RCC 7860 (cell line): ENCODE measurements at places on chromosomes 12 and 14.

DNA sequence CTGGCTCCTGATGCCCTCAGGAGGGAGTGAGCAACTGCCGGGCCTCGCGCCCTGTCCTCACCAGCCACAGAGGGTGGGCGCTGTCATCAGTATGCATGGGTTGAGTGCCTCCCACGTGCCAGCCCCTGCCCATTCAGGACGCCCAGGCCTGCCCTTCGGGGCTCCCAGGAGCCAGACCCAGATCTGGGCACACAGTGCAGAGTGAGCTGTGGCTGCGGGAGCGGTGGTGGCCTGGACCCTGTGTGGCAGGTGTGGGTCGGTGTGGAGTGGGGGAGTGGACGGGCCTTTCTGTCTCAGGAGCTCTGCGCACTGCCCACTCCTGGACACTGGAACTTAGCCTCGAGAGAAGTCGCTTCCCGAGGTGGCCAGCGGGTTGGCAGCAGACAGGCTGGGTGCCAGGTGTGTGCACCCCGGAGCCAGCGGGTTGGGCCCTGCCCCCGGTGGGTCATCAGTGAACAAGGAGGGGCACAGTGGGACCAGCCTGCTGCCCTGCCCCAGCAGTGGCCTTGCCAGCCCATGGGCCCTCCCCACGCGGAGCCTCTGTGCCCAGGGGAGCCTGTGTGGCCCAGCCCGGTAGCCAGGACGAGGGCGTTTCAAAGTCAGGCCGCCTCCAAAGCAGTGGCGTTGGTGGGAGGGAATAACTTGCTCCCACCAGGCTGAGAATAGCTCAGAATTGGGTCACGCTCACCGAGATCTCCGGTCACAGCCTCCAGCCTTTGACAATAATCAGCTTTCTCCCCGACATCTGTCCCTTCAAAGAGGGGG is 9.5 kb downstream of the TRMT61A start:
- no peak for DNase-seq

GRCh38 chr12:52552055-52552454 is 890 bp downstream of the KRT71 start:
- no peak for DNase-seq

DNA sequence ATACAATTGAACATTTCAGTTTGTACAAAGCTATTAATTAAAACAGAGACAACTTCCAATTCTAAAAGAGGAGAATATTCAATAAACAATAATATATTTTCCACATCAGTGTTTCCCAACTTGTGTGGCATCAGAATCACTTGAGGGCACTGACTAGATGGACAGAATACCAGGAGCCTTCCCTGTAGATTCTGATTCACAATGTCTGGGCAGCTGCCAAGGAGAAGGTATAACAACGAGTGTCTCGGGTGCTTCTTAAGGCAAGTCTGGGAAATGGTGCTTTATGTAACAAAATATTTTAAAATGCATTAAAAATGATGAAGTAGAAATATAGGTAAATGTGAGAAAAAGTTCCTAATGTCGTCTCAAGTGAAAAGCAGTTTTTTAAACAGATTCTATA is 26.2 kb downstream of the GALC start:
- DNase-seq: no peak

DNA sequence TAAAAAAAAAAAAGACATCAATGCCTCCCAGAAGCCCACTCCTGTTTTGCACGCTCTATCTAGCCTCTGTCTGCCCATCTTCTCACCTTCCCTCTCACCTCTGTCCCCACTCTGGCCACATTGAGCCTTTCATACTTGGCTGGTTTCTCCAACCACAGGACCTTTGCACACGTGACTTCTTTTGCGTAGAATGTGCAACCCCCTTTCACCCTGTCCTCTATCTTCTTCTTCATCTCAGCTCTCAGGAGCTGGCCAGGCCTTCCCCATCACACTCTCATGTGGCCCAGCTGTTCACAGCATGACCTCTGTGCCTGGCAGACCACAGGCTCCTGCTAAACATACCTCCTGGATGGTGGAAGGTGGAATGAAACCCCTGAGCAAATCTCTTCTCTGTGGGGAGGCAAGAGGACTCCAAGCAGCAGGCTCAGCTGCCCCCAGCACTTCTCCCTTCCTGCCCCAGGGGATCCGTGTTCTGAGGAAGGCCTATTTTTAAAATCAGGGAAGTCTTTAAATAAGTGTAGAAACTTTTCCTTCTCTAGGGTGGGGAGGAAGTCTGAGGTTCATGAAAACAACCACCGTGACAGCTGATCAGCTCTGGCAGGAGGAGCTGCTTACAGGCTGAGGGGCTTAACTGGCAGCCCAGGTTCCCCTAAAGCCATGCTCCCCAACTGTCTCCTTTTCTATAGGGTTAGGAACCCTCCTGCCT is 11.6 kb downstream of the HVCN1 start:
- DNase-seq: no peak

- DNase-seq: no peak
Observed at GRCh38 chr12:57469296-57470164, 9.9 kb downstream of the GLI1 start.

- DNase-seq: no peak
Observed at GRCh38 chr12:85018098-85018497, 18.0 kb downstream of the TSPAN19 start.
